ENCODE measurements at places on chromosomes 6 and 20.

GRCh38 chr20:32354592-32355416 is 3.3 kb upstream of the ASXL1 start:
- no peak for DNase-seq

GRCh38 chr6:144559865-144560593 is 274.9 kb downstream of the UTRN start:
- DNase-seq: no peak

GRCh38 chr6:127851197-127851596 is 49.7 kb downstream of the THEMIS start:
- no peak for DNase-seq

DNA sequence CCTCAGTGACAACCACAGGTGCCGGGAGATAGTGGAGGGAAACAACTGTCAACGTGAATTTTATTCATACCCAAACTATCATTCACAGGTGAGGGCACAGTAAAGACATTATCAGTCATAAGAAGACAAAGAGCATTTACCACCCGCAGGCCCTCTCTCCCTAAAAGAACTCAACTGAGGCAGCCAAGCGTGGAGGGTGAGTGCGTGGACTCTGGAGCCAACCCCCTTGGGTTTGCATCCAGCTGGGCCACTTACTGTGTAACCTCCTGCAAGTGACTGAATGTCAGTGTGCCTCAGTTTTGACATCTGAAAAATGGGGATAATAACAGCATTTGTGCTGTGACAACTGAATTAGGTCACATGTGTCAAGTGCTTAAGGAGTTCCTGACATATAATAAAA is 70.6 kb upstream of the KCNK16 start:
- DNase-seq: no peak

- no peak for DNase-seq
Measured at GRCh38 chr6:7684076-7684475, 41.8 kb upstream of the BMP6 start.

DNA sequence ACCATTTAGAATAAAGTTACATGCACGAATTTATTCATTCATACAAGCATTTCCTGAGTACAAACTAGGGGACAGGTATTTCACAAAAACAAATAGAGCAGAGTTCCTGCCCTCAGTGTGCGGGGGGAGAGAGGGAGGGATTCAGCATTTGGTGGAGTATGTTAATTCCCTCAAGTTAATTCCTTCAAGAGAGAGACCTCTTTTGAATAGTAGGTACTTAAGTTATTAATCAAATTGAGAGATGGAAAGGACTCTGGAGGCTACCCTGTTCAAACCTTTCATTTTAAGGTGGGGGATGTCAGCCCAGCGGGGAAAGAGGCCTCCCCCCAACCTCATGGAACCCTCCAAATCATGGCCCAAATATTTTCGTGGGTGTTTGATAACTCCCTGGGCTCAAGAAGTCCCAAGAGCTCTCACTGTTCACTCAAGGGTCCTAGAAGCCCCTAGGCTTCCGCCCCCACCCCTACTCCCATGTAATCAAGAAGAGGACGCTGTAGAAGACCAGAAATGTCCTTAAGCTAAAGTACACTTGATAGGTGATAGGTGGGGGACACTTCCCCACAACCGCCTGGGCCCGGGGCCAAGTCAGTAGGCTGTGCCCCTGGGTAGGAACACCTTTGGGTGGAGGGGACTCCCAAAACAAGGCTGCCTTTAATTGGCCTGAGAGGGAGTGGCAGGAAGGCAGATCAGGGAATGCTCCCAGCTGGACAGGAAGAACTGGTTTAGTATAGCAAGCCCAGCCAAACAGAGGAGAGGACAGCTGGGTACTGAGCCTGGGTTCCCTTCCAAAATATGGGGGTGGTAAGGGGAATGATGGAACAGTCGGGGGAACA is 2.9 kb downstream of the SDC4 start:
- DNase-seq: no peak

DNA sequence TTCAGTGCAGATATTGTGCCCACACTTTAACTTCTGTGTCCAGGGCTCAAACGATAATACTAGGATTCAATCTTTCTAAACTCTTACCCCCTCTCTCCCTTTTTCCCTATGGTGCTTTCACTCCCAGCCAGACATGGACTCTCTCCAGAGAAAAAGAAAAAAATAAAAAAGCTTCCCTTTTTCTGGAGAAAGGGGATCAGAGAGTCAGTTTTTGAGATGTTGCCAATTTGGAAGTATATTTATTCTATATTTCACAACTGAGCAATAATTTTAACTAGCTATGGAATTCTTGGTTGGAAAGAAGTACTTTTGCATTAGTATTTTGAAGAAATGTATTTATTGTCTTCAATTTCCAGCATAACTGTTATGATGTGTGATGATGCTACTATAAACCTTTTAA is 72.2 kb upstream of the ZFP64 start:
- no peak for DNase-seq

DNA sequence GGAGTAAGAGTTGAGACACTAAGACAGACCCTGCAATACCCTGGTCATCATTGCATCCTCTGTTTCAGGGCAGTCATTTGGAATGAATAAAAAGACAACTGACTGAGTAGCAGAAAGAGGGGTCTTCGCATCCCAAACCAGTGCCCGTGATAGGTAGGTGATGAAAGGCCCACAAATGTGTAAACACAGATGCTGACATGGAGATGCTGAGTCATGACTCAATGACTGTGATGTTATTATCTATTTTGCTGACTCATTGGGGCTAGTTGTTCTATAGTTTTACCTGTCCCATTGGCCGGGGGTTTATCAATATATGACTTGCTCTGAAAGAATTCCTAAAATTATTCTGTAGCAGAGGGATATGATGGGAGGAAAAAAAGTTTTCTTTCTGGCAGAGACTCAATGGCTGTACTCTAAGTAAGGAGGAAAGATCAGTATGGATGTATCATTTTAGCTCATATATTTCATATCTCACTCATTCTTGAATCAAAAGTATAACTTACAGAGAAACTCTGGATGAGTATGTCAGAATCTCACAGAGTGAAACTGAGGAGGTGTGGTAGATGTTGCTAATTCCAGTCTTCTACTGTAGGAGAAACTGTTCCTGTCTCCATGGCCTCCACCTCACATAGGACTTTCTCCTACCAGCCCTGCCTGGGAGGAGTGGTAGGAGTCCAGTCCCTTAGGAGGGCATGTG is 119.9 kb upstream of the PREP start:
- DNase-seq: no peak

DNA sequence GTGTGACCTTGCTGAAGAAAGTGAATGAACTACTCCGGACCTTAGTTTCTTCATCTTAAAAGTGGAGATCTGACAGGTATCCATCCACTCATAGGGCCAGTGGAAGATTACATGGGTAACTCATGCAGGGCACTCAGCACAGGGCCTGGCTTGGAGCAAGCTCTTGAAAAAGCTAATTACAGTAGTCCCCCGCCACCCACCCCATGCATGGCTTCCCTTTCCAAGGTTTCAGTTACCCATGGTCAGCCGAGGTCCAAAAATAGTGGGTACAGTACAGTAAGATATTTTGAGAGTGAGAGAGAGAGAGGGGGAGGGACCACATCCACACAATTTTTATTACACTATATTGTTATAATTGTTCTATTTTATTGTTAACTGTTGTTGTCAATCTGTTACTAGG is 7.1 kb upstream of the PMEPA1 start:
- DNase-seq: no peak

DNA sequence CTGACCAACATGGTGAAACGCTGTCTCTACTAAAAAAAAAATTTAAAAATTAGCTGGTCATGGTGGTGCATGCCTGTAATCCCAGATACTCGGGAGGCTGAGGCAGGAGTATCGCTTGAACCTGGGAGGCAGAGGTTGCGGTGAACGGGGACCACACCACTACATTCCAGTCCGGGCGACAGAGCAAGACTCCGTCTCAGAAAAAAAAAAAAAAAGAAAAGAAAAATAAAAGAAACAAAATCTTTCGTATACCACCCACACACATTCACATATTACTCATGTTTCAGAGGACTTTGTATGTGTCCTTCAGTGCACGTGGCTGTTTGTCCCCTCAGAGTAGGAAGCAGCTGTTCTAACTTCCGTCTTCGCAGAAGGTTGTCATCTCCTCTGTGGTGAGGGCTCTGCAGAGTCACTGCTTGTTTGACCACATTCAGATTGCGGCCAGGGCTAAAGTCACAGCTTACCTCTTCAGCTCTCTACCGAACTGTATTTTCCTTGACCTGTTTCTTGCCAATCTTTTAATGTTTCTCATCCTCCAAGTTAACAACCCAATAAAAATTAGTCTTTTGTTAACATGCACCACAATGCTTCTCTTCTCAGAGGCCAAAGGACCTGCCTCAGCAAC is 36.6 kb upstream of the HIVEP1 start:
- no peak for DNase-seq

DNA sequence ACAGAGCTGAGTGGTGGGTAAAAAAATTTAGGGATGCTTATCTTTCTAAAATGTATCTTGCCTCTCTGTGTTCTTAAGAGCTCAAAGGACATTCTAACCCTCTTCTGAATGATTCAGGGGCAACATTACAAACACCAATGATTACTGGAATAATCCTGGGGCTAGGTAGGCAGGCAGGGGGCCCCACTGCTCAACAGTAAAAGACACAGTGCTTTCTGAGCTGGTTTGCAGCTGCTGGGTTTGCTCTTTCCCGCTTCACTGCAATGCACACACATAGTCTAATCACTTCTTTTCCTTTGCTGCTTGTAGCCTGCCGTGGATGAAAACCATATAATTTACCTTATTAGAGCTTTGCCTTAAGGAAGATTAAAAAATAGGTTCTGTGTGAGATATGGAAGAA is 23.9 kb downstream of the CLDN20 start:
- DNase-seq: no peak

DNA sequence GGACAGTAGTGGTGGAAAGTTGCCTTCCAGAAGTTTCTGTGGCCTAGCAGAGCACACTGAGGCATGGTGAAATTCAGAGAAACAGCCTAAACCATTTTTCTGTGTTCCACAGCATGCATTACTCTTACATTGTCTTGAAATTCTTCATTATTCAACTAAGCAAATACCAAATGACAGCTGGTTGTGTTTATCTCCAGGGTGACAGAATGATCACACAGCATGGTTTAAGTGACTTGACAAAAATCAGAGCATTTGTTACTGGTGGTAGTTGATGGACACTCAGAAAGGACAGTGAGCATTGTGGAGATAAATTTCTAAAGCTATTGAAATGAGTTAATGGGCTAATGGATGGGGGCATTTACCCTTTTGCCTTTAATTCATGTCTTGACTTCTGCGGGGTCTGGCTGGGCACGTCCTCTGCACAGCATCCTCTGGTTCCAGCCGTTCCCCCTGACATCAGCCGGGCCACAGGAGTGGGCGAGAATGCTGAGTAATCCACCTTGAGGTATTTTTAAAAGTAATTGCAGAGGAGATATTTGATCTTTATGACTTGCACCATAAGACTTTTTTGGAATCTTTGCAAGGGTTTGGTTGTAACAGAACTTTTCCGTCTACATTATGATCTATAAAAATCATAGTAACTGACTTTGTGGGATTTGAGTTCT is 78.9 kb upstream of the SCP2D1 start:
- no peak for DNase-seq

GRCh38 chr20:16351415-16351814 is 221.8 kb downstream of the KIF16B start:
- no peak for DNase-seq

- no peak for DNase-seq
Measured at GRCh38 chr20:35444226-35444625, 6.2 kb upstream of the GDF5 start.

DNA sequence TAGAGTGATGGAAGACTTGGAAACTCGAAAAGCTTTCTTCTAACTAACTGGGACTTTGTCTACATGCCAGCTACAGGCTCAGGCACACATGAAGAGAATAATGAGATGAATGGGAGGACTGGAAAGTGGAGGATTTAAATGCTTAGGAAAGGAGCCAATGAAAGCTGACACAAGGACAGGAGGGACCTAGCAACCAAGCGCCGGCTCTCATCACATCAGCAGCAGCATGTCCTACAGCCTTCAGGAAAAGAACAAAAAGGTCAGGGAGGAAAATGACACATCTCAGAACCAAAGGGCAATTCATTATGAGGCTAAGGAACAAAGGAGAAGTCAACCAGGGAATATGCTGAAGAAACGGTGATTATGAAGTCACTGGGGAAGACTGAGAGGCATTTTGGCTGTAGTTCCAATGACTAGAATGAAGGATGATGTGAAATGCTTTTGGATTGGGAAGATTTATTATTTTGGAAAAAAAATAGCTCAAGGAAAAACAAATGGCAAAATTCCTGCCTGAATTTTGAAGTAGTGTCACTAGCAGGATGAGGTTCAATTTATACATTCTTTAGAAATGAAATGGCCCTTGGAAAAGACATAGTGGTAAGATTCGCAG is 5.7 kb downstream of the BACH2 start:
- DNase-seq: no peak

GRCh38 chr6:137452333-137452894 is 41.8 kb downstream of the OLIG3 start:
- DNase-seq: no peak

DNA sequence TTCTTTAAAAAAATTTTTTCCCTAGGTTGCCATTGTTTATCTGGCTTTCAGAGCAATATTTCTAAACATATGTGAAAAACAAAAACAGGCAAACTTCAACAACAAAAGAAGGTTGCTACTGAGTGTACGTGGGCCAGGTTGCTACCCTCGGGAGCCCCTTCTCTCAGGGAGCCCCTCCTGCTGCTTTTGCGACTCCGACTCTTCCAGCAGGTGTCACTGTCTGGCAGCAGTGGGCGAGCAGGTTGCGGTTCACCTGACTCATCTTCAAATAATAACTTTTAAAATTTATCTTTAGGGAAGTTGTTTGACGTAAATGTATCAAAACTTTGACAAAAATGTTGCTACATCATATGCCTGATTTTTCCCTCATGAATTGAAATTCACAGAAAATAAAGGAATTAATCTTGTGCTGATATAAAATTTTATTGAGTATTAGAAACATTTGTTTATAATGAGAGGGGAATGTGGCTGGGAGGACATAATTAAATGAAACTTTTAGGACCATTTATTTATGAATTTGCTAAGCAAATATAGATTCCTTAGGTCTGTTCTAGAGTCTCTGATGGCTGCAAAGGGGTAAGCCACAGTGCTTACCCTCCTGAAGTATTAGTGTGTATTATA is 138.8 kb downstream of the HIVEP1 start:
- DNase-seq: peak; percentile 13

DNA sequence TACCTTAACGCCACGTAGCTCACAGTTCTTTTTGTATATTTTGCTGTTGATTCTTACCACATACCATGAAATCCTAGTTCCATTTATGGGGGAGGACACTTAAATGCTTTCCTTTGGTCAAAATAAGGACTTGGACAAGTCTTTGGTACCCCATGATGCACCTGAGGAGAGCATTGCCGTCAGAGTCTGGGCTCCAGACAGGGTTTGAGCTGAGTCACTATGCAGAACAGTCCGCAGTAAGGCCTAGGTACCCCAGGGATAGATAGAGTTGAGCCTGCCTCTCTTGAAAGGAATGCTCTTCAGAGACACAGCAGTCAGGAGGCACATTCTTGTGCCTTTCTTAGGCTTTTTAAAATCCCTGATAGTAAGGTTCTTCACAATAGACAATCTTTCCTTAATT is 6.0 kb downstream of the PARD6B start:
- no peak for DNase-seq

DNA sequence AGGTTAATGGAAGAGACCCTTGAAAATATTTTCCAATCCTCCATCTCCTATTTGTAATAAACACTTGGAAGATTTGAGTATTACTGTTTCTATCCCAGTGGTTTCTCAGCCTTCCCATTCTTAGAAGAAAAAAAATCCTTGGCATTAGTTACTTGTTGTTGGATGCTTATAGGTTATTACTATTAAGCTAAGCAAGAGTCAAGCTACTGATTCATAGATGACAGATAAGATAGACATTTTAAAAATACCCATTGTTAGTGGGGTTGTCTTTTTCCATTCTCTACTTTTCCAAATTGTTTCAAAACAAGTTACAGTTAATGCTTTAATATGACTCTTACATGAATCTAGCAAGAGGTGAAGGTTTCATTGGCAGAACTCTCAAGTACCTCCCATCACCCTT is 158.5 kb downstream of the HIVEP2 start:
- no peak for DNase-seq
